MV-4-11 (cell line): ENCODE measurements at places on chromosomes 4 and X.
A peak's percentile ranks its signal among the peaks of the same experiment; 100 is the strongest.

GRCh38 chrX:37424000-37424429 lies 74.9 kb downstream of the PRRG1 start:
- no peak for DNase-seq

DNA sequence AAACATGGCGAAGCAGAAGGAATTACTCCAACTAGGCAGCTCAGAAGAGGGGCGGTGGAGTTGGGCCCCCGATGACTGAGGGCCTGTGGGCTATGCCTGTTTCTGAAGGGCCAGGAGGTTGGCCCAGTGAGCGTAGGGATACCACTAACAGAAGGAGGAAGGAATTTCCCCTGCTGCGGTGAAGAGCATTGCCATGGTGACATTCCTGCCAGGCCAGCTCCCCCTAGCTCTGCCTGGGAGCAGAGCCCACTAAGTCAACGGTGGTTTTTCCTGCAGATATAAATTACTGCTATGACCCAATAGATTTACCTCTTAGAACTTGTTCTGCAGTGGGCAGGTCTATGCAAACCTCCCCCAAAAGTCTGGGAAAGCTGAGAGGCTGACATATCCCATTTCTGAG lies 28.9 kb upstream of the HMX1 start:
- DNase-seq, result no peak

DNA sequence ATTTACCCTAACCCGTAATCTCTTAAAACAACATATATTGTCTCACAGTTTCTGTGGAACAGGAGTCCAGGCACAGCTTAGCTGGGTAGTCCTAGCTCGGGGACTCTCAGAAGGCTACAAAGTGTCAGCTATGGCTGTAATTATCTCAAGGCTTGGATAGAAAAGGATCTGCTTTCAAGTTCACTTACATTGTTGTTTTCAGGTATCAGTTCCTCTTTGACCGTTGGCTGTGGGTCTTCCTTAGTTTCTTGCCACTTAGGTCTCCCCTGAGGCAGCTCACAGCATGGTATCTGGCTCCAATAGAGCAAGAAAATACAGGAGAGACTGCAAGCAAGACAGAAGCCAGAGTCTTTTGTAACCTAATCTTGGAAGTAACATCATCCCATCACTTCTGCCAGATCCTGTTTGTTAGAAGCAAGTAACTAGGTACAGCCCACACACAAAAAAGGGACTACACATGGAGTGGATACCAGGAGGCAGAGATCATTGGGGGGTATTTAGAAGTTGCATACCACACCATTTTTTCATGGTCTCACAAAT lies 137.0 kb downstream of the MAGEB5 start:
- DNase-seq, result no peak

DNA sequence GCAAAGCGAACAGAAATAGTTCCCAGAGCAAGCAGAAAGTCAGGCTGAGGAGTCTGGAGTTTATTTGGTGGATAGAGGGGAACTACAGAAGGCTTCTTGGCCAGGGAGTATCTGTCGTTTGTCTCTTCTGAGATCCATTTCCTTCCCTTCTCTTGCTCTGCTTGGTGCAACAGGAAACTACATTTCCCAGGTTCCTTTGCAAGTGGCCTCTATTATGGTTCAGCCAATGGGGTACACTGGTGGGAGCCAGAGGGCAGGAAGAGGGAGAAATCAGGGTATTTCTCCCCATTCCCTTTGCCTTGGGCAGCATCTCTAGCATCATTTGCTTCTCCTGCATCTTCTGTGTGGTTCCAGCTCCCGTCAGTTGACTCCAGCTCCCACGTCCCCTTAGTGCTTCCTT lies 142.1 kb downstream of the BCOR start:
- peak; percentile 13 for DNase-seq

GRCh38 chrX:145213504-145213903 lies 33.8 kb upstream of the SPANXN1 start:
- no peak for DNase-seq

GRCh38 chrX:130091980-130092522 lies 18.2 kb downstream of the ELF4 start:
- peak; percentile 80 for DNase-seq

- DNase-seq, result no peak
Observed at GRCh38 chrX:96703816-96704215, 19.2 kb downstream of the DIAPH2 start.

GRCh38 chrX:149004936-149005335 lies 500.2 kb downstream of the IDS start:
- no peak for DNase-seq

GRCh38 chr4:164828955-164829354 lies 48.0 kb upstream of the APELA start:
- DNase-seq, result no peak

- no peak for DNase-seq
Observed at GRCh38 chr4:54066088-54066415, 1.6 kb upstream of the CHIC2 start.

GRCh38 chrX:70826715-70827114 lies 81.8 kb downstream of the TEX11 start:
- no peak for DNase-seq

DNA sequence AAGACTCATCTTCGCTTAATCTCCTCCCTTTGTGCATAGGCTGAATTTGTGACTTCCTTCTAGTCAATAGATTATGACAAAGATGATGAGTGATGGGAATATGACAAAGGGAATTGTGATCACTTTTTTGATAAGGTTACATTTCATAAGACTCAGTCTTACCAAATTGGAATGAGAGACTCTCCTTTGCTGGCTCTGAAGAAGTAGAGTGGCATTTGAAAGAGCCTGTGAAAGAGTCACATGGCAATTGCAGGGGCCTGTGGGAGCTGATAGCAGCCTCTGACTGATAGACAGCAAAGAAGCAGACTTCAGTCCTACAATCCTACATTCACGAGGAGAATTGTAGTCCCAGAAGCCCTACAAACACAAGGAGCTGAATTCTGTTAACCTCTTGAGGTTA lies 44.9 kb upstream of the ADAMTS3 start:
- no peak for DNase-seq

DNA sequence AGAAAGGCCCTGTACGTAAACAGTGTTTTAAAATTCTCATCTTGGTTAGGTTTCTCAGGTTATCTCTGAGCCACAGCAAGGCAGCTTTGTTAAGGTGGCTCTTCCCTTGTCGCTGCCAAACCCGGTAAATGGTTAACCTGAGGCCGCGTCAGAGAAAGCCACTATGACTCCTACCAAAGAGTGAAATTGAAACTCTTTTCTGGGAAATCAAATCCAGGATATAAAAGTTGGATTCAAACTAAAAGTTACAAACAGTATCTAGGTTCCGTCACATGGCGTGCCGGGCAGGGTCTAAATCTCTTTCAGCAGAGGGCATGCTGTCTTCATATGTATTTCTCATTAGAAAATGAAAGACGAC lies 433 bp downstream of the MMAA start:
- peak; percentile 37 for DNase-seq

DNA sequence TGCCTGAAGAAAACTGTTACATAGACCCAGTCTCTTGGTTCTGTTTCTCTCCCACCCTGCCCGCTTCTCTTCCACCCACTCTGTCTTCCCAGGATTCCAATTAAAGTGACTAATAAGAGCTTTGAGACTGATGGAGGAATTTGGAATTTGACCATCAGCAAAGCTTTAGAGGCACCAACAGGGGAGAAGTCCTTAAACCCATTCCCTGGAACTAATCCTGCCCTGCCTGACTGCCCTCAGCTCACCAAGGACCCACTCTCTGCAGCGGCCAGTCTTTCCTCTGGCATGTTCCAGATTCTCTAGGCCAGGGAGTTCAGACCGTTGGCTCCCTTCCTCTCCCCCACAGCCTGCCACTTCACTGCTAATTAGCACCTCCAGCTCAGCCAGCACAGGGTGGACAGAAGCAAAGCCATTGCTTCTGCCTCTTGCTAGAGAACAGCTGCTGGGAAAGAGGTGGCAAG lies 23.9 kb downstream of the SCD5 start:
- DNase-seq, result no peak

GRCh38 chr4:185387957-185388356 lies 7.8 kb downstream of the LRP2BP start:
- DNase-seq, result no peak

GRCh38 chrX:139200346-139200745 lies 330.2 kb upstream of the F9 start:
- DNase-seq, result no peak

GRCh38 chr4:143195581-143195980 lies 10.9 kb downstream of the USP38 start:
- DNase-seq, result no peak

DNA sequence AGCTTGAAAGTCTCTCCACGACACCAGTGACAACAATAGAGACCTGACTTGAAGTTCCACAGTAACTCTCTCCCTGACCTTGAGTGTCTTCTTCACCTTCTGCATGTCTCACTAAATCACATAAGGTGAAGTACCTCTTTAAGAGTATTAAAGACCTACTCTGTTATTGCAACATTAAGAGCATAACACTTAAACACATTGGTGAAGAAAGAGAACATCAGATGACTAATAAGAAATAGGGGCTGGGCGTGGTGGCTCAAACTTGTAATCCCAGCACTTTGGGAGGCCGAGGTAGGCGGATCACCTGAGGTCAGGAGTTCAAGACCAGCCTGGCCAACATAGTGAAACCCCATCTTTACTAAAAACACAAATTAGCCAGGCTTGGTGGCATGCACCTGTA lies 33.9 kb upstream of the MAPK10 start:
- DNase-seq, result no peak

DNA sequence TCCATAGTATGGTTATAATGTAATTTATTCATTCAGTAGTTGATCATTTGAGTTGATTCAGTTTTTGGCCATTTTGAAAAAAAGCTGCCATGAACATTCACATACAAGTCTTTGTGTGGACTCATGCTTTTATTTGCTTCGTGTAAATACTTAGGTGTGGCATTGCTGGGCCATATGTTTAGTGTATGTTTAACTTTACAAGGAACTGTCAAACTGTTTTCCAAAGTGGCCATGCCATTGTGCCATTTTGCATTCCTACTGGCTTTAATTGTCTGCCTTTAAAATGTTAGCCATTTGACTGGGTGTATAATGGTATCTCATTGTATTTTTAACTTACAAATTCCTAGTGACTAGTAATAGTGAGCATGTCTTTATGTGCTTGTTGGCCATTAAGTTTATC lies 8.8 kb downstream of the MTM1 start:
- no peak for DNase-seq

DNA sequence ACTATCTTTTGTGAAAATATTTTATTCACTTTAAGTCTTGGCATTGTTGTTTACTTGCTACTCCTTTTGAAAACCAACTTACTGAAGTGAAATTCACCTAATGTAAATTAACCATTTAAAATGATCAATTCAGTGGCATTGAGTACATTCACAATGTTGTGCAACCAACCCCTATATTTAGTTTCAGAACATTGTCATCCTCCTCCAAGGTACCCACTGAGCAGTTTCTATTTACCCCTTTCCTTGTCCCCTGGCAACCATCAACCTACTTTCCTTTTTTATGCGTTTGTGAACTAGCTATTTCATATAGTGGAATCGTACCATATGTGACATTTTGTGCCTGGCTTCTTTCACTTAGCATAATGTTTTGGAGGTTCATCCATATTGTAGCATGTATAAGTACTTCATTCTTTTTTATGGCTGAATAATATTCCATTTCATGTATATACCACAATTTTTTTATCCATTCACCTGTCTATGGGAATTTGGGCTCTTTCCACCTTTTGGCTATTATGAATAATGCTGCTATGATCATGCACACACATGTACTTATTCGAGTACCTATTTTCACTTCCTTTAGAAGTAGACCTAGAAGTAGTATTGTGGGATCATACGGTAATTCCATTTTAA lies 85.0 kb downstream of the WWC2 start:
- peak; percentile 31 for DNase-seq

DNA sequence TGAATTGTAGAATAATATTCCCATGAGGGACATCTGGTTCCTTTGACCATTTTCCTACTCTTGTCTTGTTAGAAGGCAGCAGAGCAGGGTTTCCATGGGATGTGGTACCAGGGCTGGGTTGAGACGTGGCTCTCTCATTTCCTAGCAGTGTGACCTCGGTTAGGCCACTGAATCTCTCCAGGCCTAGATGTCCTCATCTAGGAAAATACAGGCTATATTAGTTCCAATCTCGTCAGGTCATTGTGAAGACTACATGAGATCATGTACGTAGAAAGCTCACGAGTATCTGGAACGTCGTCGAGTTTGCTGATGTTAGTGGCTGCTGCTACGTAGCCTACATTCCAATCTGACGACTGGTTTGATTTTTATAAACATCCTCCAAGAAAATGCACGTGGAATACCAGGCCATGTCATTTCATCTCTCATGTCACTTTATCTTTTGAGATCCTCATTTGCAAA lies 278.2 kb upstream of the GATB start:
- no peak for DNase-seq

DNA sequence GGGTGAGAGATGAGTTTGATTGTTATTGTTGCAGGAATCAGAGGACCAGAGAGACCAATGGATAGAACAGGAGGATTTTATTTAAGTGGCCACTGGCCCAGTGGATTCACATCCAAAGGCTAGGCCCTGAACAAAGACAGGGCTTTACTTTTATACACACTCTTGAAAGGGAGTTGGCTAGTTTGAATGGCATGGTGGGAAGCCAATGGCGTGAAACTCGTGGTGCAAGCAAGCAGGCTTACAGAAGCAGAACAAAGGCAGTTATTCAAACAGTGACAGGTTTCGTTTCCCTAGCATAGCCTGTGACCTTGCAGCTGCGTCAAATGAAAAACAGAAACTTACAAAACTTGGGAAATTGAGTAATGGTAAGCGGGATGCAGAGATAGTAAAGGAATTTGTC lies 110.2 kb upstream of the PRDX4 start:
- DNase-seq, result peak; percentile 94

DNA sequence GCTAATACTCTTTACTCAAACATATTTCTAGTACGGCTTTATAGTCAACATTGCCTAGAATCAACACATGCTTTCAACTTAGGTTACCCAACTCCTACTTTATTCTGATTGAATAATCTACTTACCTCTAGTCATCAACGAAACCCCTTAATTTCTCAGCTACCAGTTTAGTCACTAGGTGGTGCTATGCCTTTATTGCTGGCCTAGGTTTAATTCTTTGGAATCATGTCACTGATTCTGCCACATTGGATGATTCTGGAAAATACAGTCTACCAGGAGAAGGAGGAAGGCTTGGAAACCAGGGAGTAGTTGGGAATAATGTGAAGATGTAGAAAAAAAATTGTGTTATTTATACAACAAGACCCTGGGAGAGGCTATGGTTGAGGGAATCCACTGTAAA lies 167.7 kb downstream of the DCAF12L2 start:
- DNase-seq, result peak; percentile 2
